A673 (cell line): ENCODE measurements at places on chromosomes 16 and 17.

- DNase-seq: no peak
Measured at GRCh38 chr17:44067545-44067940, 1.1 kb upstream of the LSM12 start.

DNA sequence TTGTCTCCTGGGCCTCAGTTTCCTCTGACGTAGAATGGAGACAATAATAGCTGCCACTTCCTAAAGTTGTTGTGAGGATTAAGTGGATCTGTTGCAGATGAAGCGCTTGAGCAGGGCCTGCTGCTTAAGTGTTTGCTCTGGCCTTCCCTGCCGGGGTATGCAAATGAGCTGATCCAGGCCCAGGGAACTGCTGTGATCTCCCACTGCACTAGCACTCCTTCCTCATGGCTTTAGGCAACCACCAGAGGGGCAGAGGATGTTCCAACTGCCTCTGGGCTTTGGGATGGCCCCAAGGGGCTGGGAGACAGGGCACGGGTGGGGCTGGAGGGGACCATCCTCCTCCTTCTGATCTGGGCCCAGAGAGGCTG is 6.2 kb downstream of the SBK1 start:
- peak; percentile 24 for DNase-seq

- peak; percentile 60 for DNase-seq
Measured at GRCh38 chr16:54282202-54282927, 4.2 kb downstream of the IRX3 start.

- DNase-seq: no peak
Measured at GRCh38 chr17:20922128-20922670, 120.6 kb downstream of the USP22 start.

- DNase-seq: no peak
Measured at GRCh38 chr16:30018731-30019158, 4.3 kb upstream of the C16orf92 start.

DNA sequence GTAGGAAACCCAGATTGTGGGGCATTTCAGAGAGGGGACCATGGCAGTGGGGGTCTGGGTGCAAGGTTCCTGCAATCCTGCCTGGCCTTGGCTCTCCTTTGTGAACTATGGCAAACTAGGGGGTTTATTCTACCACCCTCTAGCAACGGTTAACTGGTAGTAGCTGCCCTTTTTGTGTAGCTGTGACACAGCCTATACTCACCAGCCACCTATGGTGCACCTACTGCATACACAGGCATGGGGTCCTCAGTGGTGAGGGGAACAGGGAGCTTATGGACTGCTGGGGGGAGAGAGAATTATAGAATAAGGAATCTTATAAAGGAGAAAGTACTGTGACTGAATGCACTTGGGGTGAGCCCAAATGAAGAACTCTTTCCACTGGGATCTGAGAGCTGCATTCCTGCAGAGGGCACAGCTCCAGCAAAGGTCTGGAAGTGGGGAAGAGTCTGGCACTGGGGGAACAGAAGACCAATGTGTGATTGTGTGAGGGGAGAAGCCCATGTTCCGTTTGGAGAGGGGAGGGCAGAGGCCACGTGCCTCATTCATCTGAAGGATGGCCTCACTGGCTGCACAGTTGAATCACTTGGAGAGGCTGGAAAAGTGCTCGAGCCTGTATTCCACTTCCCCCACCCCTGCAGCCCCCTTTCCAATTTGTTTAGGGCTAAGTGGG is 2.1 kb downstream of the MT1X start:
- DNase-seq: no peak

DNA sequence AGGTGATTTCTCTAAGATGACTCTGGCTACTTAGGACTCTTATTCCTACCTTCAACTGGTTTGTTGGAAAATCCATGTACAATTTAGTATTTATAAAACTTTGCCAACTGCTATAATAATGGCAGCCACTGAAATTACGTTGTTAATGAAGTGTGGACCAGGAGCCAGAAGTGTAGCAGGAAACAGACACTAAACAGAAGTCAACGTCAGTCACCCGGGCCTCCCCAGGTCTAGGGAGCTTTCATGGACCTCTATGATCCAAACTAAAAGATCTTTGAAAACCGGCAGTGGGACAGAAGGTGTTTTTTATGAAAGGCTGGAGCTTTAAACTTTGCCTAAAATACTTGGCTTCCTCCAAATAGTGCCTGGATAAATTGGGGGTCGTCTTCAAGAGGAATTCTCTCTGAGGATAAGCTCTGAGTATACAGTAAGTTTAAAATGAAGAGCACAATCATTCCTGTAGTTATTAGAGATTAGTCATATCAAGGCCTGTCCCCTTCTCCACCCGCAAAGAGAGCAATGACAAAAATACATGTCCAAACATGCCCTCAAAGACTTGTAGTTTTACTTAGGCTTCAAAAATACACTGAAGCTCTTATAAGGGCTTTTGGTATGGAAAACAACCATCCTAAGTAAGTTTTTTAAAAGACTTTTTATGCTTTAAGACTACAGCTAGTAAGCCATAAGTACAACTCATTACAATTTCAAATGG is 34.6 kb downstream of the DCUN1D3 start:
- DNase-seq: no peak

DNA sequence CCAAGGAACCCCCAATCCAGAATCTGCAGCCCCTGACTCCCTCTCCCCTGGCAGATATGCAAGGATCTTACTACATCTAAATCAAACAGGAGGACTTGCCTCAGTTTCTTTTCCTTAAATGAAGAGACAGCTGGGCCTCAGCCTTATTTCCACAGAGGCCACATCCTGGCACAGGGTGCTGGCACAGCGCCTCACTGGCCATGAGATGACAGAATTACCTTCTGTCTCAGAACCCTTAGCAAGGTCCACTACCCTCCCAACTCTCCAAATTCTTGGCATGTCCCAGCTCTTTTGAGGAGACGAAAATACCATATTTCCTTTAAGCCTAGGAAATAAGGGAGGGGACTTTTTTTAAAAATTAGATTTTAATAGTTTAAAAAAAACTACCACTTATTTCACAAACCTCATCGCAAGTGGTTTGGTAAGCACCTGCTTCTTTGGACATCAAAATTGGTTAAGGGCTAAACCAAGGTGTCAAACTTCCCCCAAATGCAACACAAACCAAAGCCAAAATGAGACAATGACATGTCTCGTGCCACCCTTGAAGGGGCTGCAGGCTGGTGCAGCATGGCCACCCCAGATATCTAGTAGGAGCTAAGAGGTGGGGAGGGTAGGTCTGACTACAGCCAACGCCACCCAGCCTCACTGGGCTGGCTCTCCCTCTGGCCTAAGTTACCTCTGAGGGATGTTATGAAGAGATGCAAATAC is 25.3 kb downstream of the FAM117A start:
- no peak for DNase-seq

DNA sequence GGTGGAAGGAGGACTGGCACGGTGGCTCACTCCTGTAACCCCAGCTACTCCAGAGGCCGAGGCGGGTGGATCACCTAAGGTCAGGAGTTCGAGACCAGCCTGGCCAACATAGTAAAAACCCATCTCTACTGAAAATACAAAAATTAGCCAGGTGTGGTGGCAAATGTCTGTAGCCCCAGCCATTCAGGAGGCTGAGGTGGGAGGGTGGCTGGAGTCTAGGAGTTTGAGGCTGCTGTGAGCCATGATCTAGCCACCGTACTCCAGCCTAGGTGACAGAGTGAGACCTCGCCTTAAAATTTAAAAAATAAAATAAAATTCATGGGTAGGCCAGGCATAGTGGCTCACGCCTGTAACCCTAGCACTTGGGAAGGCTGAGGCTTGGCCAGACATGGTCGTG is 1.2 kb upstream of the RPH3AL start:
- no peak for DNase-seq

DNA sequence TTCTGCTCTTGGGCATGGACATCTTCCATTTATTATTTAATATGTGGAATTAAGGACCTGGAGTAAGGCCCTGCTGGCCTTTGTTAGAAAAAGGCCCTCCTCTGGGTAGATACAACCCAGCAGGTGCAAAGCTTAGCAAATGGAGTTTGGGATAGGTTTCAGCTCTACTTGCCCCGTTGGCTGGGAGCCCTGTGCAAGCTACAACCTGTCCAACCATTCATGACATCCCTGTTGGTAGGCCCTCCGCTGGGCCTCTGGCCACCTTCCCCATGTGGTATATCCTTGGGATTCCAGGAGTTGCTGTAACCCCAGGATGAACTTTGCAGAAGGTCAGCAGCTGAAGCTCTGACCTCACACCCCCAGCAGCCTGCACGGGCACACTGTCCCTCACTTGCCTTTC is 6.4 kb downstream of the NGFR start:
- DNase-seq: no peak

- DNase-seq: no peak
Measured at GRCh38 chr16:56257239-56257638, 66.0 kb downstream of the GNAO1 start.

GRCh38 chr16:76121636-76122035 is 155.6 kb upstream of the CNTNAP4 start:
- no peak for DNase-seq

DNA sequence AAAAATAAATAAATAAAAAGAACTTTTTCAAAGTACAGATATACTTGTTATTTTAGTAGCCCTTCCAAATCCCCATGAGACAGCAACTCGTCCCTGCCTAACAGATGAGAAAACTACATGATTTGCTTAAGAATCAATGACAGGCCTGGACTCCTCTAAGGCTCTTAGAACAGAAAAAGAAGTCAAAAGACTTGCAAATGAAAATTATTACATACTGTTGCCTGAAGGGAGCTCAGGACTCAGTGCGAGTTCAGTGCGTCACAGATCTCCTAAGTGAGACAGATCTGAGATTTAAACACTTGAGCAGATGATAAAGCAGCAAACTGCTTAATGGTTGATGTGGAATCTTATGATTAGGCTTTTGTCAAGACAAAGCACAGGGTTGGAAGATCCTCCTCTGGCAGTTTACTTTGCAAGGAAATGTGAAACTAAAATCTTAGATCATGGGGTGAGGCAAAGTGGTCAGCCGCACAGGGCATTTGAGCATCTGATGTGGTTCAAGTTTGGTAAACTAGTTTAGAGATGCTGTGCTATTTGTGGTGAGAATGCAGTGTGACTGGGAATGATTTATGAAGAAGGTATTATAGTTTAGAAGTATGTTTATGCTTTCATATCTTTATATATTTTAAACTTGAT is 138.1 kb downstream of the TRIM37 start:
- no peak for DNase-seq

DNA sequence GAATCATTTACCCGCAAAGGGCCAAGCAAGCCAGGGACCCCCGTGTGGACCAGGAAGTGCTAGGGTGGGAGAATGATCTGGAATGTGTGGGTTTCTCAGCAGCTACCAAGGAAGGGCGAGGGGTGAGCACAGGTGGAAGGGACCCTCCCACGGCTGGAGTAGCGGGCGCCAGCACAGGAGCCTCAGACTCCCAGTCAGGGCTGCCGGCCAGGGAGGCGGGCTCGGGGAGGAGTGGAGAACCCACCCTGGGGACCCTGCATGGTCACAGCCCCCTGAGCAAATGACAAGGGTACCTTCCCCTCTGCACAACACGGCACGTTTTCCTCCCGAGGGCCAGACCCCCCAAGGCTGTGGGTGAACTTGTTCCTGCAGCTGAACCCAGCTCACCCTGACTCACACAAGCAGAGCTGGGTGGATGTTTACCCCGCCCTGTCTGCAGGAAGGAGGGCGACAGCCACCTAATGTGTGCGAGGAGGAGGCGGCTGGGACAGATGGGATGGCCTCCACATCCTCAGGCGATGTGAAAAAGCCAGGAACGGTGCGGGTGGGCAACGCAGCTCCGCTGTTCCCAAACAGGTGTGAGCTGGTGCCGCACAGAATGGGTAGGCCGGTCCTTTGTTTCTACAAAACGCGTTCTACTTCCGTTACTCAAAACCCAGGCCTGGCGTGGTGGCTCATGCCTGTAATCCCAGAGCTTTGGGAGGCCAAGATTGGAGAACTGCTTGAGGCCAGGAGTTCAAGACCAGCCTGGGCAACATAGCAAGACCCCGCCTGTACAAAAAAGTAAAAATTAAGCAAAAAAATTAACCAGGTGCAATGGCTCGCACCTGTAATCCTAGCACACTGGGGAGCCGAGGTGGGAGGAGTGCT is 6.2 kb downstream of the ECI1 start:
- DNase-seq: no peak

DNA sequence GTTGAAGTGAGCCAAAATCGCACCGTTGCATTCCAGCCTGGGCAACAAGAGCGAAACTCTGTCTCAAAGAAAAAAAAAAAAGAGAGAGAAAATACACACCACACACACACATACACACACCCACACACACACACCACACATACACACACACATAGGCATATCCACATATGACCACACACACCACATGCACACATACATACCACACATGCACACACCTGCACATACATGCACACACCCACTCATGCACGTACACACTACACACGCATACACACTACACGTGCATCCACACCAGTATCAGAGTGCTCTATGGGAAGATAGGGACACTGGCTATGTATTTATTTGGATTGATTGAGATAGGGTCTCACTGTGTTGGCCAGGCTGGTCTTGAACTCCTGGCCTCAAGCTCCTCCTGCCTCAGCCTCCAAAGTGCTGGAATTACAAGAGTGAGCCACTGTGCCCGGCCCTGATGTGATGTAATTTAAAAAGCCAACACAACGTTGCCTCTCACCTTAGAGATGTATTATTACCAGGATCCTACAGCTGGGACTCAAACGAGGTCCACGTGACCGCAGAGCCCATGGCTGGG is 17.8 kb upstream of the GINS2 start:
- DNase-seq: no peak
